AG20443 (cell line): ENCODE measurements at places on chromosomes 6 and 20.
A peak's percentile ranks its signal among the peaks of the same experiment; 100 is the strongest.

DNA sequence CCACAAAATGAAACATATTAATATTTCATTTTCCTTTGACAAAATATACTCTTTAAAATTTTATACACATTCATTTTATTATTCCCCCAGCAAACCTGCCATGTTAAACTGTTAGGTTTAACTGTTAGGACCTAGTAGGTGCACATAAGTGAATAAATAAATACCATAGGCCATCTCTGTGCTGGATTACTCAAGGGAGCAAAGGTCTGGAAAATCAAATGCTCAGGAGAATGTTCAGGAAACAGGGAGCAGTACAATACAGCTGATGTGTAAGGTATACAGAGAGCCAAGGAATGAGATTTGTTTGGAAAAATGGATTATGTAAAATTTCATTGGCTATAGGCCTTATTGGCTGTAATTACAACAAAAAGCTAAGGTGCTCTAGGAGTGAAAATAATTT is 339.3 kb downstream of the BCKDHB start:
- DNase-seq, result no peak

- peak; percentile 58 for DNase-seq
Measured at GRCh38 chr6:70371454-70372105, 41.7 kb upstream of the FAM135A start.

- no peak for DNase-seq
Measured at GRCh38 chr6:105626295-105627158, 223.6 kb upstream of the PREP start.

DNA sequence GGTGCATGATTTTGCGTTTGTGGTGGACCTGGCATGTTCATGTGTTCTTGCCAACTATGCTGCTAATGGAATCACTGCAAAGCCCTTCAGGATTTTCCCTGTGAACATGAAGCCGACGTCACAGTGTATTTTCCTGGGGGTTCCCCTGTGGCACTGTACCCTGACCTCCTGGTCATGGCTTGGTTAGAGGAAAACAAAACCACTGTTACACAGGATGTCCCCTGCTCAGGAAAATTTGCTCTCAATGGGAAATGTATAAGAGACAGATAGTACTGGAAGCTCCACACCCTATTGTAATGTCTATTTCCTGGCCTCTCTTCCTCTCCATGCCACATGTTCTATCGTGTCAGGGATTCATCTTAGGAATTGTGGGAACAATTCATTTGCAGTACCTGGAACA is 19.7 kb downstream of the TSHZ2 start:
- DNase-seq, result no peak

- no peak for DNase-seq
Measured at GRCh38 chr6:20483887-20484497, 50.3 kb upstream of the CDKAL1 start.

- DNase-seq, result peak; percentile 93
Measured at GRCh38 chr6:70884074-70884983, 72.5 kb downstream of the B3GAT2 start.

- DNase-seq, result no peak
Measured at GRCh38 chr20:50238081-50238800, 47.6 kb downstream of the CEBPB start.

DNA sequence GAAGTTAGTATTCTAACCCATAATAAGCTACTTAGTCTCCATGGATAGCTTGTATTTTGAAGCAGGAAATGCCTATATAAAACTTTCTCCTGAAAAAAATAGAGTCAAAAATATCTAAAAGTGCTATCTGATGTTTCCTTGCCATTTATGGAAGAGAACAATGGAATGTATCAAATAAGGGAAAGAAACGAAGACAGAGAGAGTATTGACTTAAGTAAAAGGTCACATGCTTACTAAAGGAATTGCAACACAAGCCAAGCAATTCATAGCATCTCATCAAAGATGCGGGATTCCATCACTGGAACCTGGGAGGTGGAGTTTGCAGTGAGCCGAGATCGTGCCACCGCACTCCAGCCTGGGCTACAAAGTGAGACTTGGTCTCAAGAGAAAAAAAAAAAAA is 112.9 kb upstream of the DTNBP1 start:
- DNase-seq, result no peak

GRCh38 chr6:134741200-134741536 is 208.7 kb downstream of the ALDH8A1 start:
- DNase-seq, result no peak

GRCh38 chr6:13427801-13428582 is 59.4 kb downstream of the GFOD1 start:
- DNase-seq, result no peak

DNA sequence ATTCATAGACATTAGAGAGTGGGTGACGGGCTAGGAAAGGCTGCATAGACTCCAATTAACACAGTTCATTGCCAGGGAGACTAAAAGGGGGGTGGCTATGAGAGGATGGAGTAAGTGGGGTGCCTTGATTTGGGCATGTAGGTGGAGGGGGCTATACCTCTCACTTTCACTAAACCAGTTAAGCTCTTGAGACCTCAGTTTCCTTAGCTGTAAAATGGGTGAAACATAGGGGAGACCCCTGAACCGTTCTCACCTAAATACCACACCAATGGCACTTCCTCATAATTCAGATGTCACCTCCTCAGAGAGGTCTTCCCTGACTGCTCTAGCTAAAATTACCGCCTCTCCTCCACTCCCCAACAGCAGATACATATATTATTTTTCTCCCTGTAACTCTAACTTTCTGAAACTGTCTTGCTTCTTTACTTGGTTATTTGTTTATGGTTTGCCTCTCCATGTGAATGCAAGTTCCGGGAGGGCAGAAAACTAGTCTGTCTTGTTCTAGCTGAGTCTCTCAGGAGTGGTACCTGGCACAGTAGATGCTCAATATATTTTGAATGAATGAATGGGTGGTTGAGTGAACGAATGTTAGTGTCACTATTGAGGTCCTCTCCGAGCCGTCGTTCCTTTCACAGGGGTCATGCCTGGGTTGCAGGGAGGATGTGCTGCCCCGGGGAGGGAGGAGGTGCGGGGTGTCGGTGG is 615 bp upstream of the EYA2 start:
- no peak for DNase-seq

GRCh38 chr6:3568396-3569082 is 111.7 kb upstream of the SLC22A23 start:
- no peak for DNase-seq

DNA sequence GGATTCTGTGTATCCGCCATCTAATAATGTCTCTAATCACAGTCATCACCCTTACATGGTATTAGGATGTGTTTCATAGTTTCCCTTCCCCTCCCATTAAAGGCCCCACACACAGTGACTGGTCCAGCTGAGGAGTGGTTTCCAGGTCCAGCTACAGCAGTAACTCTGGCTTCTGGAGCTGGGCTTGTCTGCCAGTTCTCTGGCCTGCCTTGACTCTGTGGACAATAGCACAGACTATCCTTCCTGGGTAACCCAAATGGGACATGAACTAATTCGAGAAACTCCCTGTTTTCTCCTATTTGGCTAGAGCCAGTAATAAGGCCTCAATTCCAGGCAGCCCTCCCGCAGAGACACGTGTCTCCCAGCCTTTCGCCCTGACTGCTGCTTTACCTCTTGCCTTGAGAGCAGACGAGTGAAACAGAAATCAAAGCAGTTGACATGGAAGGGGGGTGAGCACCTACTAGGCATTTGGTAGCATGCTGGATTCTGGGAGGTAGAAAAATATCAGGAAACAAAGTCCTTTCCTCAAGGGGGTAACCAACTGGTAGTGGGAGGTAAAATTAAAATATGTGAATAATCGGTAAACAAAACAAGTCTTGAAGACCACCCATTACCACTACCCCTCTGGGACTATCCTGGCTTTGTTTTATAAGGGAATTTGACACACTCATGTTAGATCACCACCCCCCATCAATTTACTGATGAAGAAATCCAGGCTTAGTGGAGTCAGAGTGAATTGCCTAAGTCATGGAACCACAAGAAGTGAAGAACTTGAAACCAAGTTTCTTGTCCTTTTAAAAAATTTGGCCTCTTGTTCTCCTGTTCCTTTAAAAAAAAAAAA is 1.2 kb downstream of the TRAF3IP2 start:
- DNase-seq, result peak; percentile 61

GRCh38 chr20:19785983-19786285 is 27.9 kb downstream of the RIN2 start:
- DNase-seq, result no peak

DNA sequence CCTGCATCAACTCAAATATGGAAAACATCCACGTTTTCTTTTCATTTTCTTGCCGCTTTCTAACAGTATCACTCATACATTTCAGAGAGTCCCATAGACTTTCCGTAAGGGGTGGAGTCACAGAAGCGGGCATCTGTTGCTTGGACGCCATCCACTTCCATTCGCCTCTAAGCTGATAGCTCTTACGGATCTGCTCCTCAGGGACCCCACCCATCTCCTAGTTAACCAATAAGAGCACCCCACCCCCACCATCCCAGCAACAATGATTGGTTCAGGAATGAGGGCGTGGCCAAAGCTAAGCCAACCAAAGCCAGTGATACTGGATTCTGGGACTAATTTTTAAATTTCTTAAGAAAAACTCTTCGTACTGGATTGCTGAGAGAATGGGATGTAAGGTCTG is 42.4 kb downstream of the SLC2A10 start:
- DNase-seq, result peak; percentile 87

DNA sequence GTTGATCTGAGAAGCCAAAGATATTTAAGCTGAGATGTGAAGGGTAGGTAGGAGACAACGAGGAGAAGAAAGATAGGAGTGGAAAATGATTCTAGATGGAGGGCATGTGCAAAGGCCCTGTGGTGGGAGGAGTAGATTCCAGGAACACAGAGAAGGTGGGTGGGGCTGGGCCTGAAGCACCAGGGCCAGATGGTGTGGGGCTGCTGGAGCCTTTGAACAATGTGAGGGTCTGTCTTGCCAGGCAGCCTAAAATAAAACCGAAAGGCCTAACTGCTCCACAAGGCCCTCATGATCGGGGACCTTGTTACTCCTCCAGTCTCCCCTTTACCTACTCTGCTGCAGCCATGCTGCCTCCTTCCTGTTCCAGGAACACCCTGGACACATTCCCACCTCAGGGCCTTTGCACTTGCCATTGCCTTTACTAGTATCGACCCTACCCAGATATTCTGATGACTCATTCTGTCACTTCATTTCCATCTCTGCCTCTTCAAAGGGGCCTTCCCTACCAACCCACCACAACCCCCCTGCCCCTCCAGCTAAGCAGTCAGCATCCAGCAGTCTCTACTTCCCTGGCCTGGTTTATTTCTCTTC is 20.0 kb downstream of the FAM110A start:
- DNase-seq, result no peak

GRCh38 chr6:36556281-36556680 is 9.0 kb upstream of the STK38 start:
- no peak for DNase-seq

DNA sequence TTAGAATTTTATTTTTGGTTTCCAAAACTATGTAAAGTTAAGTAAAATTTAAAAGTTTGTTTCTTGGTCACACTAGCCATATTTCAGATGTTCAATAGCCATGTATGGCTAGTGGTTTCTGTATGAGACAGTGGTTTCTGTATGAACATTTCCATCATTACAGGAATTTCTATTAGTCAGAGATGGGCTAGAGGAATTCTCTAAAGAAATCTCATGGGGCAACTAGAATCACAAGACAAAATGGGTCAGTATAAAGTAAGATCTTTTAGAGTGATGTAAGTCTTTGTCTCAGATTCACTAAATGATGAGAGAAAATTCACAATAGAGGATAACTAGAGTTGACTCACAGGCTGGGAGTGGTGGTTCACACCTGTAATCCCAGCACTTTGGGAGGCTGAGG is 149.0 kb downstream of the FUT9 start:
- no peak for DNase-seq

DNA sequence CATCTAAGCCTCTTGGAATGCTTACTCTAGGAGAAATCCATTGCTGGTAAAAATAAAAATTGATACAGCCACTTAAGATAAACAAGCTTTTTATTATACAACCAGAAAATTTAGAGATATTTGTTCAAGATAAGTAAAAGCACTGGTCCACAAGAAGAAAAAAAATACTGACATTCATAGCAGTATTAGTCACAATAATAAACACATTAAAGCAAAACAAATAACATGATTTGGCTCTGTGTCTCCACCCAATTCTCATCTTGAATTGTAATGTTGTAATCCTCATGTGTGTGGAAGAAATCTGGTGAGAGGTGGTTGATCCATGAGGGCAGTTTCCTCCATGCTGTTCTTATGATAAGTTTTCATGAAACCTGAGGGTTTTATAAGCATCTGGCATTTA is 1093.5 kb upstream of the ADGRB3 start:
- DNase-seq, result no peak

DNA sequence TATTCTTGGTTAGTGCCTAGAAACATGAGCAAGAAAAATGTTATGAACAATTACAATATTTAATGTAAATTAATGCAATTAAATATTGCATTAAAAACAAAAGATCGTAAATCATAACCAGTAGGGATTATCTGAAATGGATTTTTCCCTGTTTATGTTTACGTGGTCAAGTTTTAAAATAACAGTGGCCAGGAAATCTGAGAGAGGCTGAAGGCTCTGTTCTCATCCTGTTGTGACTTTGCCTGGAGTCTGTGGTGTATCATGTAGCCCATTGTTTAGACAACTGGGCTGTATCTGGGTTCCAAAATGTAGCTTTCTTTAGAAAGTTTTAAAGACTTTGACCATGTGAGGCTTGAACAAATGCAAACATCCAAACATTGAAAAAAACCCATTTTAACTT is 2.4 kb downstream of the MYO6 start:
- no peak for DNase-seq

DNA sequence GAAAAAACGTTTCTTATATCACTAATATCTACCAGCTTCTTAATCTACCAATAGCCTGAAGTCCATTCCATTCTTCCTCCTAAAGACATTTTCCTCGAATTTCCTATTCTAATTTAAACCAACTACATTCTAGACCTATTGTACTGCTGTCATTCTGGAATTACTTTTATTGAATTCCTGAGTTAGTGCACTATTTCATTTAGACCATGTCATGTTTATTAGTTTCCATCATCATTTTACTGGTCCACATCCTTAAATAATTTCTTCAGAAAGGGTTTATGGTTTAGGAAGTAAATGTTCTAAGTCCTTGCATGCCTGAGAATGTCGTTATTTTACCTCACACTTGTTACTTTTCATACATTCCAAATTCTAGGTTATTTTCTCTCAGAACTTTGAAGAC is 13.2 kb downstream of the LCA5 start:
- DNase-seq, result no peak

- no peak for DNase-seq
Measured at GRCh38 chr6:20112841-20113240, 99.4 kb downstream of the MBOAT1 start.

GRCh38 chr20:11350126-11351005 is 567.3 kb upstream of the BTBD3 start:
- peak; percentile 64 for DNase-seq

DNA sequence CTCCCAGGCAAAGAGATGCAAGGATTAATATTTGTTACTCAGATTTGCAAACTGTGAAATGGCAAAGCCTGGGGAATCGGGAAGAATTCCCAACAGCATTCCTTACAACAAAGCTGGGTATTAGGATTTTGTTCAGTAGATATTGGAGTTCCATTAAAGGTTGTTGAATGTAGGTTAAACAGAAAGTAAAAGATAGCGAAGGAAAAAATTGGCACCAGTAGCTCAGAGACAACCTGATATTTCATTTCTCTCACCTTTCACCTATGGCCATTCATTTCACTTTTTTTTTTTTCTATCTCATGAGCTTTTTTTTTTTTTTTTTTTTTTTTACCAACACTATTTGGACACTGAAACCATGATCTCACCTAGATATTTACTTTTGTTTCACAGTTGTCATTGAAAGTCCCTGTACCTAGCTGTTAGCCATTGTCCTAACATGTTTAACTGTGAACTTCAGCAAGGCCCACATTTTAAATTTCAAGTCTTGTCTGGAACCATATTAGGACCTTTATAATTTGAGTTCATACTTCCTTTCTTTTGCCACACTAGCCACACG is 552.5 kb downstream of the HAO1 start:
- DNase-seq, result no peak
